ENCODE measurements at places on chromosomes 11 and 22. TPM values are rescaled to one million over a fixed set of nuclear protein-coding genes. Genes with fewer than 3 reads are reported as not detected.

The CNIH2 gene
- total RNA-seq: 12.2 TPM

The PRG2 gene
- not detected for total RNA-seq

The PDE2A gene
- total RNA-seq: 0.75 TPM

The TRIM29 gene
- 0.55 TPM for total RNA-seq

The CSRP3 gene
- 0.70 TPM for total RNA-seq

Data from astrocyte (in vitro differentiated cells and primary cell).